ENCODE measurements at places on chromosomes 6 and 20.
A peak's percentile ranks its signal among the peaks of the same experiment; 100 is the strongest.

GRCh38 chr6:88785478-88785877 lies 177.9 kb downstream of the RNGTT start:
- no peak for DNase-seq

GRCh38 chr6:35587167-35587566 lies 74.5 kb upstream of the TULP1 start:
- no peak for DNase-seq

DNA sequence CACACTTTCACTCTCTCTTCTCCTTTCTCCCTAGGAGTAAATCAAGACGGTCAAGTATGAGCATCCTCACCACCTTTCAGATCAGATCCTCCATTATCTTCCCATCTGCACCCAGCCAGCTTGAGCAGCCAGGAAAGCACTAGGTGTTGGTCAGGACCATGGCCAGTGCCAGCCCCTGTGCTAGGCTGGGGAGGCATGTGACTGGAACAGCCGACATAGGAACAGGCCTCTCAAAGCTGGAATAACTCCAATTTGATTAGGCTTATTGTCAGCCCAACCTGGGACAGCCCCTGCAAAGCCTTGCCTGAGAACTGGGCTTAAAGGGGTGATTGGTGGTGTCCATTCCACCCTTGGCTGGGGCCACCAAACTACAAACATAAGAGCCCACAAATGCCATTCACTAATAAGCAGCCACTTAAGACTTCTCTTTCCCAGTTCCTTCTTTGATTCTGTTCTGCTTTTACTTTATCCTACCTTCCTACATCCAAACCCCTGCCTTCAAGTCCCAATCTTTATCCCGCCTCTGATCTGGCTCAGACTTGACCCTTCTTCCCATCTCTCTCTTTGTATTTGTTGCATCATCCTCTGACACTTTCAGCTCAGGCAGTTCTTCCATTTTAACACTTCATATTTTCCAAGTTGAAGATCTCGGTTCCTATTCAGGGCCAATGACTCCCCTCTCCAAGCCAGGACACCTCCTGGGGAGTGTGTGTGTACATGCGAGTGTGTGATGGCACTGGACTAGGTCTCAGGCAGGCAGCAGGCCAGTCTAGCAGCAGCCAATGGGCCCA lies 4.5 kb upstream of the TREM2 start:
- DNase-seq = no peak

- no peak for DNase-seq
Observed at GRCh38 chr6:35668744-35669450, 19.8 kb downstream of the FKBP5 start.

GRCh38 chr20:8800089-8800488 lies 268.8 kb upstream of the PLCB4 start:
- DNase-seq = no peak

DNA sequence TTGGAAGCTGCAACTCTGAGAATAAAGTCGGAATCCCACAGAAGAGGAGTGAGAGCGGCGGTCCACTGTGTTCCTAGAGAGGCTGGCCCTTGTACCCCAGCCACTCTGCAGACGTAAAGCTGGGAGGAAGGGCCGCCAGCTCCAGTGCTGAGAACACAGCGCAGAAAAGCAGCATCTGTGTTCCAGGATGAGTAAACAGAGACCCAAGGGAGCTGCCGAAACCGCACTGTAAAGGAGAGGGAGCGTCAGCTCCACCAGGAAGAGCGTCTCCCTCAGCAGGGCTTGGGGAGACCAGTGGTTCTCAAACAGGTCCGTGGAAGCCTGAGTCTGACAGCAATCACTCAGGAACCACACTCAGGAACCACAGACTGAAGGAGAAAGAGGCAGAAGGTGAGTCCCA lies 134.0 kb downstream of the WDR27 start:
- no peak for DNase-seq

DNA sequence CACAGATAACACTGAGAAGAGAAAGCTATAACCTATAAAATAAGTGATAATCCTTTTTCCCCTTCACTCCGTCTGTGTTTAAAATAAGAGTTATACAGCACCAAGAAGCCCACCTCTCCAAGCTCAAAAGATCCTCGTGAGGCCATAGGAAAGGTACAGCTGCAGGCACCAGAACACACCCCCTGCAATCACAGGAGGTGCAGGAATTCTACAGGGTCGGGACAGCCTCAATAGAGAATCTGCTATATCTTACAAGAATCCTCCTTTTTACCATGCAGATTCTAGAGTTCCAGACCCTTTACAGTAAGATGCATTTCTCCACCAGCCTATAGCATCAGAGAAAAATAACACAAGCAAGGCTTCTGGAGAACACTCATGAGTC lies 5.0 kb upstream of the ADGRF1 start:
- DNase-seq = no peak

DNA sequence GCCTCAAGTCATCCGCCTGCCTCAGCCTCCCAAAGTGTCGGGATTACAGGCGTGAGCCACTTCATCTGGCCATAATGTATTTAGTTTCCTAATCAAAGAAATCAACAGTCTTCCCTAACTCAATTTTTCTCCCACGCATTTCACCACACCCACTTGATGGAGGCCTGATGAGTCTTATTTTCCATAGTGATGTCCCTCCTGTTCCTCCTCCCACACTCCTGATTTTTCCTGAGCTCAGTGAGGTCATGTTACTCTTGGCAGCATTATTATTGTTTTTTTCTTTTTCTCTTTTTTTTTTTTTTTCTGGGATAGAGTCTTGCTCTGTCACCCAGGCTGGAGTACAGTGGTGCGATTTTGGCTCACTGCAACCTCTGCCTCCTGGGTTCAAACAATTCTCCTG lies 8.9 kb downstream of the ABRACL start:
- DNase-seq = no peak

GRCh38 chr6:100376103-100376502 lies 88.6 kb downstream of the SIM1 start:
- no peak for DNase-seq

- no peak for DNase-seq
Observed at GRCh38 chr6:135270676-135271536, 89.8 kb downstream of the MYB start.

- DNase-seq = no peak
Observed at GRCh38 chr6:82017288-82017687, 230.3 kb downstream of the IBTK start.

GRCh38 chr6:159438106-159438505 lies 254.9 kb downstream of the SOD2 start:
- DNase-seq = no peak

GRCh38 chr6:126764104-126764503 lies 354.4 kb upstream of the RSPO3 start:
- no peak for DNase-seq

DNA sequence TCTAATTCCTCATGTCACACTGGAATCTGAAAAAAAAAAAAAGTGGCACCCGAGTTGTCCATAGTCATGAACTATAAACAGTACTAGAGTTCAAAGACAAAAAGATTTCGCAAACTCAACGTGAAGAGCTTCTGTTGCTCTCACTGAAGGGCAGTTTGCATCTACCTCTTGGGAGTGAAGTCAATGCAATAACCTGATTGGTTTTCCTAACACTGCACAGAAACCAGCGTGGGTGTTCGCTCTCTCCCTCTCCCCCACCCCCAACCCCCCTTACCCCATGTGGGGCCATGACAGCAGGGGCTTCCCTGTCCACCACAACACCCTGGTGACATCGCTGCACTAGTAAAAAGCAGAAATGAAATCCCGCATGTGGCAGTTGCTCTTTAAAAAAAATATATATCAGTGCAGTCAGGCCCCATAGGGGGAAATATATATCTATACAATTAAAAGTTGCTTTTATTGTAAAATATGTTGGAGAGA lies 66.9 kb downstream of the GMPR start:
- no peak for DNase-seq

- peak; percentile 35 for DNase-seq
Observed at GRCh38 chr6:170306324-170307079, at the start of gene FAM120B. TSS of gene FAM120B (plus strand) at chr6:170306758. CDS start at chr6:170317391, 10,633 bp downstream.

- no peak for DNase-seq
Observed at GRCh38 chr6:3484192-3484591, 27.3 kb upstream of the SLC22A23 start.

DNA sequence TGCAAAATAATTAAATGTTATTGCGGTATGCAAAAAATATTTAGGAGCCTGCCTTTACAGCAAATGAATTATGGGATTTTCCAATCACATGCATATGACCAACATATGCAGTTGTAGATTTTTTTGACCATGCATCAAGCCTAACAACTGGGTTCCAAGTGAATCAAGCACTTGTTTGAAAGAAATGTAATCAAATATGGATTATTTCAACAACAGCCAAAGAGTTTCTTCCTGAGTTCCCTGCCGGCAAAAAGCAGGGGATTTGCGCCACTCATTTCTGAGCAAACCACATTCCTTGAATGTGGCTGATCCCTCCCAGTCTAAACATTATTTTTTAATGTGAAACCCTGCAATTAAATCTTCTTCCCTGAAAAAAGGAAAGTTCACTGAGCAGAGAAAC lies 100.1 kb upstream of the ADTRP start:
- DNase-seq = no peak

DNA sequence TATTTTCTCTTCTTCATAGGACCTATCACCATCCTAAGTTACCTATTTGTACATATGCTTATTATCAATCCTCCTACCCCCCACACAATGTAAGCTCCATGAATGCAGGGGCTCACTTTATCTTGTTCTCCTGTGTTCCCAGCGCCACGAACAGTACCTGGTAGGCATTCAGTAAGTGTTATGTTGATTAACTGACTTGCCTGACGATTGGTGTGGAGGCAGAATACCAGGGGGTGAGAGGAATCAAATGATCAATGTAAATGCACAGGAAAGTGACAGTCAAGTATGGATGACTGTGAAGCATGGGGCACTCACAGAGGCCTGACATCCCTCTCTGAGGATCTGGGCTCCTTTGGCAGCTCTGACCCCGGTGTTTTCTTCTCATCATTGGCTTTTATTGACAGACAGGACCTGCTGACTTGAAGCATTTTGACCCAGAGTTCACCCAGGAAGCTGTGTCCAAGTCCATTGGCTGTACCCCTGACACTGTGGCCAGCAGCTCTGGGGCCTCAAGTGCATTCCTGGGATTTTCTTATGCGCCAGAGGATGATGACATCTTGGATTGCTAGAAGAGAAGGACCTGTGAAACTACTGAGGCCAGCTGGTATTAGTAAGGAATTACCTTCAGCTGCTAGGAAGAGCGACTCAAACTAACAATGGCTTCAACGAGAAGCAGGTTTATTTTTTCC lies 6.1 kb upstream of the IFT52 start:
- DNase-seq = no peak

DNA sequence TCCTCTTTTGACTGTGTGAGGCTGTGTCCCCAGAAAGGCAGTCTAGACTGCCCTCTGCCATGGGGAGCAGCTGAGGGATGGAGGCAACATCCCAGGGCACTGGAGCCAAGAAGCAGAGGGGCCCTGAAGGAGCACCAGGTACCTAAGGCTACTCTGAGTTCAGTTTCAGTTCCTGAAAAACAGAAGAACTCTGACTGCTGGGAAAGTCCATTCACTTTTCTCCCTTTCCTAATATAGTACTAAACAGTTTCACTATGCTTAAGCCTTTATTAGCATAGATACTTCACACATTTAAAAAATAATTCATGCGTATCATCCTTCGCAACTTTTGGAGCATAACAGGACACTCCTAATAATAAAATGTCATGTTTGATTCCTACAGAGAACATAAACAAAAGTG lies 130.0 kb downstream of the FOXC1 start:
- no peak for DNase-seq

DNA sequence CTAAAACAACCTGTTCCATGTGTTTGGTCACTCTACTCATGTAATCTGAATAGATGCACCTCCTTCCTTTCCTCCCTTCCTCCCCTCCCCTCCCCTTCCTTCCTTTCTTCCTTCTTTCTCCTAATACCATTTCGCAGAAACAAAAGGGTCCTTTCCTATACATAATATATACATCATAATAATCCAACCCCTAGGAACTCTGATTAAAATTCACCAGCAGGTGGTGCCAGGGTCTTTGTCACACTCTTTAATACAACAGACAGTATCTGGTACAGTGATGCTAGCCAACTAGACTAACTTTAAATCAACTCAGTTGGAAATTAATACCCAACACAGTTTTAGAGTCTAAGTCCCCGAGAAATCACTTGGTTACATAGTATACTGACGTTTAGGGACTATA lies 181.2 kb upstream of the SHLD1 start:
- no peak for DNase-seq

- DNase-seq = no peak
Observed at GRCh38 chr6:14799928-14800327, 445.9 kb upstream of the JARID2 start.

GRCh38 chr6:150702675-150703074 lies 103.0 kb downstream of the PLEKHG1 start:
- no peak for DNase-seq

DNA sequence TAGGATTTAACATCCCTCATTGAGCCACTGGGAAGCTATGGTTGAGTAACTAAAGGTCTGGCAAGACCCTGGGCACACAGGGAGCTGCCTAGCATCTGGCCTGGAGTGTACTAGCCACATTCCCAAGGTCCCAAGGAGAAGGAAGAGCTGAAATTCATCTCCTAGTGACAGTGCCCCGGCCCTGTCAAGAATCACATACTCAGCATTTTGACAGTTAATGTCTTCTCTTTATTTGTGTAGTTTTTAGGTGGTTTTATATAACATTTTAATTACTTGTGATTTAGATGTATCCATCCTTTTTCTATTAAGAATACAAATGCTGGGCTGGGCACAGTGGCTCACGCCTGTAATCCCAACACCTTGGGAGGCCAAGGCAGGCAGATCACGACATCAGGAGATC lies 40.4 kb downstream of the ALDH5A1 start:
- no peak for DNase-seq

DNA sequence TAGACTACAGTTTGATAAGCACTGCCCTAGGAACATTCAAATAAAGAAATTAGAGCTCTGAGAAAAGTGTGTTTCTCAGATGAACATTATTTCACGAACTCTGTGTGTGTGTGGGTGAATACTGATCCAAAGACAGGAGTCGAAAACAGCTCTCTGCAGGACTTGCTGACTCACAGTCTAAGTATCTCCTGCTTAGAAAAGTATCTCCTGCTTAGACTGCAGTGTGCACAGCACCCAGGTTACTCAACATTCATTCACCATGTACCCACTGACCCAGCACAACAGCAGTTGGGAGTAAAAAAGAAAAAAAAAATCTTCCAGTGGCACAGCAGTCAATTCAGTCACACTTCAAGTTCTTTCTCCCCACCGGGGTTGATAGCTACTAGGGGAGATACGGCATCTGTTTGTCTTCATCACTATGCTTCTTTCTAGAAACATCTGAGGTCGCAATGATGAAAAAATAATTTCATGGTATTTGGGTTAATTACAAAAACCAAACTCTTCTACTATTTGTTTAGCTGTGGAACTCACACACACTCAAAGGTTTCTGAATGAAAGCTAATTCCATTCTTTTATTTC lies 48.0 kb downstream of the GCLC start:
- no peak for DNase-seq

- DNase-seq = no peak
Observed at GRCh38 chr6:135465307-135465706, 32.2 kb downstream of the AHI1 start.

Data from NCI-H2081 treated with DMSO at 0.1 percent for 48 hours (cell line).